ENCODE measurements at places on chromosomes 11 and 22.

GRCh38 chr11:75654314-75654713 lies 14.5 kb downstream of the MAP6 start:
- DNase-seq: no peak

DNA sequence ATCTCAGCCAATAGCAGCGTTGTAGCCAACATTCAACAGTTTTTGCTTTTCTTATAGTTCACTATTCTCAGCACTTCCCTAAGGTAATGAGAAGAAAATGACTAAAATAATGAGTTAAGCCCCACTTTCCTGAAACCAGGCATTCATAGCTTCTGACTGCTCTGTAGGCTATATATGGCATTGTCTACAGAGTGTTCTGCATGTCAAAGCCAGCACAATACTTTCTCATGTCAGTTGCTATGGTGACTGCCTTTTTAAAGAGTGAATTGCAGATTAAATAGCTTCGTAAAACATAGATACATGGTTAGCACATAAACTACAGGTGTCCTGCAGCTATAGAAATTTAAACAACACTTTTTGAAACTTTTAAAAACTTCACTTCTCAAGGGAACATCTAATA lies 1256.1 kb upstream of the CNTN5 start:
- no peak for DNase-seq

GRCh38 chr11:75568616-75569219 lies 6.7 kb downstream of the SERPINH1 start:
- no peak for DNase-seq

- no peak for DNase-seq
Observed at GRCh38 chr11:45644981-45645889, 20.2 kb downstream of the CHST1 start.
